T-cell (primary cell): ENCODE measurements at places on chromosomes 6 and 20.
A peak's percentile ranks its signal among the peaks of the same experiment; 100 is the strongest.

GRCh38 chr6:4668271-4669179 lies 107.7 kb upstream of the CDYL start:
- no peak for DNase-seq

- no peak for DNase-seq
Observed at GRCh38 chr20:63568986-63569949, 4.8 kb downstream of the HELZ2 start.

GRCh38 chr6:3001773-3002293 lies 2.1 kb downstream of the NQO2 start:
- no peak for DNase-seq

GRCh38 chr6:105501826-105502344 lies 99.0 kb upstream of the PREP start:
- DNase-seq: no peak

GRCh38 chr20:45370571-45371160 lies 7.5 kb downstream of the TP53TG5 start:
- no peak for DNase-seq

DNA sequence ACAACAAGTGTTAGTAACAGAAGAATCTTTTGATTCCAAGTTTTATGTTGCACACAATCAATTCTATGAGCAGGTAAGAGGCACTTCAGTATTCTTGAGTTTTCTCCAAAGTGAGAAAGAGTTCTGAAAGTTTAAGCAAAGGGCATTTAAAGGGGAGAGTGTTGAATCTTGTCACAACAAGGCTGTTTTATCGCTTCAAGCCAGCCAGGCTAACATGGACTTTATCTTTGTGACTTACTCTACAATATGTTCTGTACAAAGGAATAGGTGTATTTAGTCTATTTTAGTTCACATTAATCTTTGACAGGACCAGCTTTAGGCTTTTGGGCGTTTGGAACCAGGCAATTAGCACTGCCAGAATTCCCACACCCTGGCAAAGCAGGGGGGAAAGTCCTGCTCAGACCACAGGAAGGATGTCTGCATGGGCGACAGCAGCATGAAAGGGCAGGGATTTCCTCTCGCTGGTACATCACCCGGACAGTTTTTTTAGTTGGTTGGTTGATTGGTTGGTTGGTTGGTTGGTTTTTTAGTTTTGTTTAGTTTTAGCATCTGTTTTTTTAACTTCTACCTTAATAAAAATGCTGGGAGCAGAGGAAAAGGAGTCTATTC lies 395.4 kb upstream of the SOX4 start:
- no peak for DNase-seq

DNA sequence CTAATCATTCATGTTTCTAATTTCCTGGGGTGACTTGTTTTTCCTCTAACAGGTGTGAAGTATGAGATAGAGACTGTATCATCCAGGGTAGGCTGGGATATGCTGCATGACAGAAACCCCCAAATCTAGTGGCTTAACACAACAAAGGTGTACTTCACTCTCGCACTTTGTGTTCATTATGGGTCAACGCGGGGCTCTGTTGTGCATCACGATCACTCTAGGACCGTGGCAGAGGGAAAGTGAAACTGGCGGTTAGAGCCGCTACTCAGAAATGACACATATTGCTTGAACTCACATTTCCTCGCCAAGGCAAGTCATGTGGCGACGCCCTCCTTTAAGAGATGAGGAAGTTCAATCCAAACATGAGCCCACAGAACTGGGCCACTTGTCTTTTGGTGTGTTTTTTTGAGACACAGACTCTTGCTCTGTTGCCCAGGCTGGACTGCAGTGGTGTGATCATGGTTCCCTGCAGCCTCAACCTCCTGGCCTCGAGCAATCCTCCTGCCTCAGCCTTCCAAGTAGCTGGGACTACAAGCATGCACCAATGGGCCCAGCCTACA lies 41.3 kb downstream of the PCNA start:
- peak; percentile 79 for DNase-seq

- peak; percentile 27 for DNase-seq
Observed at GRCh38 chr6:31158863-31159855, 770 bp downstream of the TCF19 start.

DNA sequence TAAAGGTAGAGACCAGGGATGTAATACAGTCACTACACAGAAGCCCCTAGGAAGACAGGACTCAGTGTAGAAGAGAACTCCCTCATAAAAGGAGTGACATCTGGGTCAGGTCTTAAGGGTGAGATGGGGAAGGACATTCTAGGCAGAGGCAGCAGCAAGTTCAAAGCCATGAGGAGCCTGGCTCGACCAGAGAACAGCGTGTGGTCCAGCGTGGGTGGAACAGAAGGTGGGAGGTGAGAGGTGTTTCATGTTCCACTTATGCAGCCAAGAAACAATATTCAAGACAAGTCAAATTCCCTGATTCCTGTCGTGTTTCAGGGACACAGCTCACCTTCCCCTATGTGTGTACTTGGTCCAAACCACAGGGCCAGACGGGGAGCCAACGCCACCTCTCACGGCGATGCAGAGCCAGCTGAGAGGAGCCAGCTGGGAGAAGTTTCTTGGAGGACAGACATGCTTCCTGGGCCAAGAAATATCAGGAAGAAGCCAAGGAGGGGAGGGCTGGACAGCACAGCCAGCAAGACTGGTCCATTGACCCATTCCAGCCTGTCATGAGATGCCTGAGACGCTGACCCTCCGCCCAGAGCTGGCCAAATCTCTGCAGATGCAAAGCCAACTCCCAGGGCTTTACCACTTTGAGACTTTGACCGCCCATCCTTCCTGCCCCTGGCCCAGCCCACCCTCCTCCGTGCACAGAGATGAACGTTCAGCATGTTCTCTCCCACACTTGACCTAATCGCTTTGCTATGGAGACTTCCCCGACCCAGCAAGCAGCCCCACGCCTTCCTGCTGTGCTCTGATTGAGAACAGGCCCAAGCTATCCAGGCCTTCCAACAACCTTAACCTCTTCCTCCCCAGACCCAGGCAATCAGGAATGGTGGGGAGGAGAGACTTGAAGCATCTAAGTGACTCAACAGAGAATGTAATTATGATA lies 113.8 kb downstream of the PRND start:
- no peak for DNase-seq

- no peak for DNase-seq
Observed at GRCh38 chr6:20313960-20314530, 87.6 kb upstream of the E2F3 start.

- no peak for DNase-seq
Observed at GRCh38 chr6:16851044-16851540, 89.8 kb upstream of the ATXN1 start.

- DNase-seq: no peak
Observed at GRCh38 chr6:51129043-51129442, 310.4 kb downstream of the TFAP2B start.

- no peak for DNase-seq
Observed at GRCh38 chr6:102907181-102907580, 1513.7 kb downstream of the GRIK2 start.

- no peak for DNase-seq
Observed at GRCh38 chr6:148430897-148431296, 88.3 kb downstream of the SASH1 start.

DNA sequence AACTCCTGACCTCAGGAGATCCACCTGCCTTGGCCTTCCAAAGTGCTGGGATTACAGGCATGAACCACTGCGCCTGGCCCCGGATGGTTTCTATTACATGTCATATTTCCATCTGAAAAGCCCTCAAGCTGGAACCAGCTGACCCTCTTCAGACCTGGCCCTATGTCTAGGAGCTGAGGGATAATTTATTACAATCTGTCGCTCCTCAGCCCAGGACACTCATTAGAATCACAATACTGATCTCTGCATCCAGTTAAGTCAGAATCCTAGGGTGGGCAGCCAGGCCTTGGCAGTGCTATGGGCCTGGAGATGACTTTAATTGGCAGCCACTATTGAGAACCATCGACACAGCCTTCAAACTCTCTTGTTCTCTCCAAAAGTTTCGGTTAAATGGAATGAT lies 162.6 kb upstream of the SNX9 start:
- DNase-seq: no peak
